ENCODE measurements at places on chromosomes 13 and 19. TPM values are rescaled to one million over a fixed set of nuclear protein-coding genes. Genes with fewer than 3 reads are reported as not detected.

ACER1 gene
- 0.29 TPM for total RNA-seq

GRCh38 chr19:42230571-42230970 lies 10.5 kb downstream of the ZNF526 start:
- H3K4me3 ChIP-seq = no peak overlapping the region
- no peaks in the 10 kb centered on the region for H3K27me3 ChIP-seq
- peaks cover 79% of the 10 kb centered on the region for H3K36me3 ChIP-seq
- peak overlapping the region; percentile 57 for H3K27ac ChIP-seq
- peaks cover 7% of the 10 kb centered on the region for H3K4me1 ChIP-seq

TMEM86B gene
- 11.0 TPM for total RNA-seq

DNA sequence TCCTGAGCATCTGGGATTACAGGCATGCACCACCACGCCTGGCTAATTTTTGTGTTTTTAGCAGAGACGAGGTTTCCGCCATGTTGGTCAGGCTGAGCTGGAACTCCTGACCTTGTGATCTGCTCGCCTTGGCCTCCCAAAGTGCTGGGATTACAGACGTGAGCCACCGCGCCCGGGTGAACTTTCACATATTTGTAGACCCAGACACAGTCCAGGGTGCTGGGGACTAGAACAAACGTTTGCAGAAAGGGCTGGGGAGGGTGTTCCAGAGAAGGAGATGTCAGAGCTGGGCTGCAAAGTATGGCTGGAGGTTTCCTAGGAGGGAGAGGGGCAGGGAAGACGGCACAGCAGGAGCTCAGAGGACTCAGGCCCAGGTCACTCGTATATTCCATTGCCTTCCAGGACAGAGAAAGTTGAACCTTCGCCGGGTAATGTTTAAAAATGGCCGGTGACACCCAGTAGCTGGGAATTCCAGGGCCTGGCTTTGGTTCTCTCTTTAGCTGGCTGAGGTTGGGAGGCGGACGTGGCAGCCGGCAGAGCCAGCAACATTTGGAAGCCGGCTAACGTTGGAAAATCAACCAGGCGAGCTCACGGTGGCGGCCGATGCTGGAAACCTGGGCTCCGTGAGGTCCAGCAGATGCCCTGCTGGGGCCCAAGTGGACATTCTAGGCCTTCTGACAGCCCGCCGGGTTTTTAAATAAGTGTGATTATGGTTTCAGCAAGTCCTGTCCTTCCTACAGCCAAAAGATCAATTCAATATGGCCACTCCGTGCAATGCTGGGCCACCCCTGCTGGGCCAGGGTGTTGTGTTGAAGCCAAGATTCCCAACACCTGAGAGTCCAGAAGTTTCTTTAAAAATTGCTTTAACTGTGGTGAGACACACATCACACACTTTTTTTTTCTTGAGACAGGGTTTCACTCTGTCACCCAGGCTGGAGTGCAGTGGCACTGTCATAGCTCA lies 41.5 kb downstream of the NFIC start:
- no peaks in the 10 kb centered on the region for H3K27me3 ChIP-seq
- no peaks in the 10 kb centered on the region for H3K4me1 ChIP-seq
- H3K36me3 ChIP-seq = no peaks in the 10 kb centered on the region
- no peak overlapping the region for H3K27ac ChIP-seq
- no peak for DNase-seq

DNA sequence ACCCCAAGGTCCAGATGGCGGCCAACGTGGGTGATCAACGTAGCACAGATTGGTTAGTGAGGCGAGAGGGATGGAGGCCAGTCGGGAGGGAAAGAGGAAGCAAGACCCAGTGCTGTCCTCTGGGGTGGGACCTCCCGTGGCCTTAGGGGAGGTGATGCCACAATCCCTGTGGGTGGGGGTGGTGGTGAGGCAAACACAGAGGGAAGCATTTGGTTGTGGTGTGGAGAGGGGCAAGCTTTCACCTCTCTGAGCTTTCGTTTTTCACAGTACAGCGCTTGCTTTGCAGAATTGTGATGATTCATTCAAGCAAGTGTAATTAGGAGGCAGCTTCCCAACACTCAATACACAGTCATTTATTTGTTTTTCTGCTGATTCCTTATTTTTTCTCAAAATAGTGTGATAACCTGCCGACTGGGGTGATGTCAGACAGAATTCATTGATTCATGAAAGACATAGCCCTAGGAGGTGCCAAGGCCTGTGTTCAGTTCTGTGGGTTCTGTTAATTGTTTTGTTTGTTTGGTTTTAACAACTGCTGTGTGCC lies 2.4 kb downstream of the LENG8 start:
- peaks cover 66% of the 10 kb centered on the region for H3K36me3 ChIP-seq
- H3K27me3 ChIP-seq = no peaks in the 10 kb centered on the region
- DNase-seq = no peak
- H3K27ac ChIP-seq = peak overlapping the region; percentile 100
- H3K4me3 ChIP-seq = peak overlapping the region; percentile 97

GPC6 gene
- not detected for total RNA-seq

ZNF135 gene
- total RNA-seq = 1.3 TPM

- no peaks in the 10 kb centered on the region for H3K36me3 ChIP-seq
- DNase-seq = no peak
- no peak overlapping the region for H3K27ac ChIP-seq
- no peaks in the 10 kb centered on the region for H3K27me3 ChIP-seq
These were observed 26.1 kb upstream of the OR1M1 start for GRCh38 chr19:9060564-9061340.

All from activated CD8-positive, alpha-beta T cell treated with anti-CD3 and anti-CD28 coated beads, Interleukin-2, amount 10 ng/mL, durations not matched to agents 7 days and 5 days (primary cell).